Smooth muscle cell of the brain vasculature (primary cell): ENCODE measurements at places on chromosomes 2 and 18.

DNA sequence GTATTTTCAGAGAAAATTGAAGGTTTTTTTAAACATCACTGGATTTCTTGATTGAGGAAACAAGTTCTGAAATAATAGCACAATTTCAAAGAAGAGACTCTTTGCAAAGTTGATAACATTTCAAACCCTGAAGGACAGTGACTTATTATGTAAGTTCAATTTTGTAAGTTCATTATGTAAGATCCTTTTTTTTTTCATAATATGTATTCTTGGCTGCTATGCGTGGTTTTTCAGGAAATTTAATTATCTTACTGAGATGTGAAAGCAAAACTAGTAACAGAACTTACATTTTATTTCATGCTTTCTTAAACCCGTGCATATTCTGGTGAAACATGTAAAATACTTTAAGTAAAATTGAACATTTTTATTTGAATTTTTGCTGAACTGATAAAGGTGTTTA, 65.4 kb downstream of the RIF1 start:
- no peak for DNase-seq

GRCh38 chr2:96265349-96265839, 403 bp downstream of the TMEM127 start:
- no peak for DNase-seq

- no peak for DNase-seq
Observed at GRCh38 chr2:2114707-2115245, 216.3 kb downstream of the MYT1L start.

DNA sequence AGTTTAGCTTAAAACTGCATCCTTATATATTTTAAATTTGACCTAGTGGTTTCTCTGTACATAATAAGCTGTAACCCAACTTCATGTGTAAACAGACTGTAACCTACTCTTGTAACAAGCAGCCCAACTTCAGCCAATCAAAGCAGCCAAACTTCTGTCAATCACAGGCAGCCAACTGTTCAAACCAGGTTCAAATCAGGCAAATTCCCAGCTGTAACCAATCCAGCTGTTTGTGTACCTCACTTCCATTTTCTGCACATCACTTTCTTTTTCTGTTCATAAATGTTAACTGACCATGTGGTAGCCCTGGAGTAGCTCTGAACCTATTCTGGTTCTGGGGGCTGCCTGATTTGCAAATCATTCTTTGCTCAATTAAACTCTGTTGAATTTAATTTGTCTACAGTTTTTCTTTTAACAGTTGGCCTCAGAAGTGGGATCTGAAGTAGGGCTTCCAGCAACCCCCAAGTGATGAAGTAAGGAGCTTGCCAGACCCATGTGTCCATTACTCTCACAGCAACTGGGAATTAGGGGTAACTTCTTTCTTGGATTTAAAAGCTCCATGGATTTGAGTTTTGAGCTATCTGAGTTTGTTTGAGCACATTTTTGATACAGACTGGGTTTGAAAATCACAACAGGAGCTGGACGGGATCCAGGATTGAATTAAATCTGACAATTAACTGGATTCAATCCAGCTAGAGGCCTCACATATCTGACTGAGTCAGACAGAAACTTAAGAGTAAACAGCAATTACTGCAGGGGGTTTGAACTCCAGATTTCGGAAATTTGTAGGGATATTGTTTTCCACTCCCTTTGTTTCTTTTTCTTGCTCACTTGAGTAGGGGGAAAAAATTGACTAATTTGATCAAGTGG, 1569.7 kb upstream of the SLC39A10 start:
- DNase-seq, result peak; percentile 37

- no peak for DNase-seq
Observed at GRCh38 chr2:2775018-2775417, 443.9 kb upstream of the MYT1L start.

GRCh38 chr2:228105526-228106250, 75.8 kb downstream of the SPHKAP start:
- no peak for DNase-seq

GRCh38 chr18:45541421-45541820, 73.9 kb upstream of the SLC14A2 start:
- DNase-seq, result no peak

DNA sequence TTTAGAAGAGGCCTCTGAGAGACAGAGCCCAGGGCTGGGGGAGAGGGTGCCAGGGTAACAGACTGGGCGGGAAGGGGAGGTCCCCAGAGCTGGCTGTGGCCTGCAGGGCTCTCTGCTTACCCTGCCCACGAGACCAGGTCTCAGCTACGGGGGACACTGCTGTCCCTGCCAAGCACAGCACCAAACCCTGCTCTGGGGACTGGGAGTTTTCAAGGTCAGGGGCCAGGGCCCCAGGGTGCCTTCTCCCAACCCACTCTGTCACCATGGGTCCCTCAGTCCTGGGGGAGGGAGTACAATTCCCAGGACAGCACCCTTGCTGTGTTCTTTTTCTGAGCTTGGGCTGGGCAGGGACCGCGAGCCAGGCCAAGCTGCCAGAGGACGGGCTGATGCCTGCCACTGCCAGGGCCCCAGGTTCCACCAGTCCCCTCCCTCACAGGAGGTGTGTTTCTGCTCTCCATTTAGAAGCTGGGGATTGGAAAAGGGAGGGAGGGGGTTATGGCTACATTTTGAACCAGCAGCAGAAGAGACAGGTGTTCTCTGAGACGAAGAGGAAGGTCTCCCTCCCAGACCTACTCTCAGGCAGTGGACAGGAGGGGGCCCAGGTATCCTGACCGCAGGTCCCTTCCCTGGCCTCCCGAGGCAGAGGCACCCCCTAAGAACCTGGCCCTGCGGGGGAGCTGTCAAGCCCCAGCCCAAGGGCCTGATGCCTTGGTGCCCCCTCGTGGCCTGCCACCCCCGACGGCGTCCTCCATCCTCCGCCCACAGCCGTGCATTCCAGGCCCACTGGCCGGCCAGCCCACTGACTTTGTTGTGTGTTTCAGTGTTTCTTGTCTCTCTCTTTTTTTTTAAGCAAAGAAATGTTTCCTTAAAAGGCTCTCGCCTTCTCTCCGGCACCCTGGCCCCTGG, 80.4 kb downstream of the TNS1 start:
- no peak for DNase-seq

DNA sequence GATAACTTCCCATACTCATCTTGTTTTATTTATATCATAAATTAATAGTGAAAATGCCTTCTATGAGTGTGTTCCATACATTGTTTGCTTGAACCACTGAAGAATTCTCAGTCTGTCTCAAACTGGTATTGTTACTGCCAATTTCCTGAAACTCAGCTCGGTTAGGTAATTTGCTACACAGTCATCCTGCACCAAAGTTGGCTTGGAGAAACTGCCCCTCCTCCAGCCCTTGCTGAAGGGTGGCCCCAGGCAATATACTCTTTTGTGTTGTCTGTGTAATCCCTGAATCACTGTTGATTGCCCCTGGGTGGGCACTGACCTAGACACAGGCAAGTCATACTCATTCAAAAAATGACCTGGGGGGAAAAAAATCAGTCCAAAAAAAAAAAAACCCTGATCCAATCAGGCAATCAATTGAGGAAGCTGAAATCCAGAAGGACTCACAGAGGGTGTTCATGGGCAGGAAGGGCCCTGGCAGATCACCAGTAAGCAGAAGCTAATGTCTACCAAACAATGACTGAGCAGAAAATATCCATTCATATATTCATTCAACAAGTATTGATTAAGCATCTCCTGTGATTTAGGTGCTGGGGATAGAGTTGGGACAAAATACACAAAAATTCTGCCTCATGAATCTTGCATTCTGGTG, 3.8 kb upstream of the SESTD1 start:
- no peak for DNase-seq

- no peak for DNase-seq
Observed at GRCh38 chr18:2411381-2411960, 159.8 kb downstream of the METTL4 start.

- DNase-seq, result no peak
Observed at GRCh38 chr2:225041851-225042799, at the start of gene DOCK10. Gene DOCK10 (minus strand): TSS chr2:225042468. CDS start chr2:225042374, 94 bp downstream.

GRCh38 chr2:65607662-65608305, 175.4 kb upstream of the SPRED2 start:
- no peak for DNase-seq

DNA sequence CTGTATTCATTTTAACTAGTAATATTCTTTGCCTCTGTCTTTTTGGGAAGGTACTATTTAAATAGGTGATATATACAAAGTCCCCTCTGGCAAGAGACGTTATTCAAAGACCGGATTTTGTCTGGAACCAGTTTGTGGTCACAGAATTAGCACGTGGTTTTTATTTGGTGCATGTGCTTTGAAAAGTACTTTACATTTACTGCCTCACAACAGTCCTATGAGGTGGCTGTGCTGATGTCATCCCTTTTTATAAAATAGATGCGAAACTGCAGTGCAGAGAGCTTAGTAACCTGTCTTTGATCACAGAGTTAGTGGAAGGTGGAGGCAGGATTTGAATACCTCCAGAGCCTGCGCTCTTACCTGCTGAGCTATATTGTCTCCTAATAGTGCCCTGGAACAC, 4.0 kb downstream of the LPIN1 start:
- DNase-seq, result no peak

- no peak for DNase-seq
Observed at GRCh38 chr2:148495586-148495985, 149.0 kb upstream of the EPC2 start.

GRCh38 chr2:196839574-196839973, 30.4 kb upstream of the C2orf66 start:
- no peak for DNase-seq

DNA sequence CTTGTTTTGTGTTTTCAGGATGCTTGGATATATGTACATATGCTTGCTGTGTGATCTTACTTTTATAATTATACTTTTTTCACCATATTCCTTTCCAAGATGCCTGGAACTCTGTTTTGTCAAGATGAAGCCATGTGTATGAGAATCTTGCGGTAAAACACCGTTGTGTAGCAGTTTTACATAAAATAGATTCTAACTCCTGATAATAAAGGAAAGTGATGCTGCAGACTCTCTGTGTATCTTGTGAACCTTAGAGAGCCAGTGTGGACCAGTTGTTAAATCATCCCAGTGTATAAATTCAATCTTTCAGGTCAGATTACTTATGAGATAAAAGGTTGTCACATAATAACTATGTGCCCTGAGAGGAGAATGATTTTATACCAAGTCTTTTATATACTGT, 12.5 kb upstream of the ITGA4 start:
- no peak for DNase-seq

DNA sequence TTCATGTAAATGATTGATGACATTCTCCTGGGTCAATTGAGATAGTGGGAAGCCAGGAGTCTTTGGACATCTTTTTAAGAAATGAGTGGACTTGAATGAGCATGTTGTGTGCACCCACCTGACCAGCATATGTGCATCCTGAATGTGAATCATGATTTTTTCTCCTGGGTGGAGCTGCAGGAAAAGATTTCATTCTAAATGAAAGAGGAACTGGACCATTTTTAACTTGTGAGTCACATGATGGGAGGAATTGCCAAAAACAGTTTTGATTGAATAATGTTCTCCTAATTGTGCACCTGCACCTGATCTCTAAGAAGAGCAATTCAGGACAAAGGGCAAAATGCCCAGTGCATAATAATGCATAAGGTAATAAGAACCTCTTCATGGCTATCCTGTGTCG, 32.3 kb downstream of the COPS8 start:
- no peak for DNase-seq

GRCh38 chr2:236344446-236344845, 80.2 kb upstream of the ASB18 start:
- DNase-seq, result no peak

DNA sequence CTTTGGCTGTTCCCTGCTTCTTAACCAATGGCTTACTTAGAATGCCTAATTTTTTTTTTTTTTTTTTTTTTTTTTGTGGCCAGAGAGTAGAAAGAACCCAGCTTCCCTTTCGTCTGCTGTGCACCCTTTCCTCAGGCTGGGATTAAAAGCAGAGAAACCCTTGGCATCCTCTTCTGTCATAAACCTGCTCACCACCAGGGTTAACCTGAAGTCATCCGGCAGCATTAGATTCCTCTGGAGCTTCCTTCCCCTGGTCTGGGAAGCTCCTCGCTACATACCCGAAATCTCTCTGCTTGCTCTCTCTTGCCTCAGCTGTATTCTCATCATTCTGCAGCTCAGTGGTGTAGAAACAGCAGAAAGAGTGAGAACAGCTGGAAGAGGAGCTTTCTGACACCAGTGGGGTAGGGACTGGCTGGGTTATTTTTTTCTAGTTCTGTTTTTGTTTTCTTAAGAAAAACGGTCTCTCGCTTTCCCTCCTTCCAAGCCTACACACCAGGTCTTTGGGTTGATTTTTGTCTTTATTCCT, 339.0 kb upstream of the MEIS1 start:
- no peak for DNase-seq

- DNase-seq, result no peak
Observed at GRCh38 chr2:28348149-28348567, 44.5 kb upstream of the FOSL2 start.

- no peak for DNase-seq
Observed at GRCh38 chr2:96502891-96503636, 2.1 kb downstream of the NEURL3 start.

DNA sequence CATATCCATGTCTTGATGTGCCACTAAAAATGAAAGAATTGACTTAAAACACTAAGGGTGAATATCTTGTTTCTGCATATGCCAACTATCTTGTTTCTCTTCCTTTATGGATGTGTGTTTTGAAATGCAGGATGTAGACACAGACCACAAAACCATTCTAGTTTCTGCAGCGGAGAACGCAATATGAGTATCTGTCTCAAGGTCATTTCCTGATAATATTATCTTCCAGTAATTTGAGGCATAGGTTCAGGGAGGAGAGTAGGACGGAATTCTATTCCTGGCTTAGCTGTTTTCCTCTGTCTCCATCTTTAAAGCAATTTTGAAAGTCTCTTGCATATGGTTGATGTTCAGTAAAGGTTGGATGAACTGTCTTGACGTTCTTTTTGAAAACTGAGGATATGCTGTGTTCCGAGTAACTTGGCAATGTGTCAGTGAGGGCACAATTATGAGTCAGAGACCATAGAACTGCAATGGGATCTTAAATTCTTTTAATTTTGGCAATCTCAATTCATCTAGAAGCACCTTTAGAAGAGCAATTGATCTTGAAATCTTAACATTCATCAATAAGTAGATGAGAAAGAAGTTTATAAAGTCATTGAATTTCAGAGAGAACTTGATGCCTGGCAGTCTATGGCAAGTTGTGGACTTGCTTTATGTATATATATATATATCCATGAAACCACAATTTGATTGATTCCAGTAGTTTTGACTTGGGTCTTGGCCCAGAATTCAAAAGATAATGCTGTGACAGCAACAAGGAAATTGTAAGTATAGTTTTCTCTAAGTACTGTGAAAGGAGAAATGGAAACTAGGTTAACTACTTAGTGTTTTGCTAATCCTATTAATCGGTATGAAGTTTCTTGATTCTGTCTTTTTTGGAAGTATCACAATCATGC, 24.8 kb downstream of the RAB27B start:
- no peak for DNase-seq

DNA sequence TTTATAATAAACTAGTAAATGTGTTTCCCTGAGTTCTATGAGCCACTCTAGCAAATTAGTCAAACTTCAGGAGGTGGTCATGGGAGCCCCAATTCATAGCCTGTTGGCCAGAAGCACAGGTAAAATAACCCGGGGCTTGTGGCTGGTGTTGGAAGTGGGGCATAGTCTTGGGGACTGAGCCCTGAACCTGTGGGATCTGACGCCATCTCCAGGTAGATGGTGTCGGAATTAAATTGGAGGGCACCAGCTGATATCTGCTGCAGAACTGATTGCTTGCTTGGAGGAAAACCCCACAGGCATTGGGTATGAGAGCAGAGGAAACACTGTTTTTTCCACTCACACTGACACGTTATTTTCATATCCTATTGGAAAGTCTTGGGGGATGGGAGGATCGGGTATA, 14.1 kb downstream of the NMS start:
- DNase-seq, result no peak

GRCh38 chr2:341017-341542, 53.2 kb upstream of the ALKAL2 start:
- no peak for DNase-seq

GRCh38 chr2:239526666-239527415, 126.0 kb upstream of the HDAC4 start:
- no peak for DNase-seq
